Stomach (tissue), 19 donors: ENCODE measurements at places on chromosomes 12 and 14.

DNA sequence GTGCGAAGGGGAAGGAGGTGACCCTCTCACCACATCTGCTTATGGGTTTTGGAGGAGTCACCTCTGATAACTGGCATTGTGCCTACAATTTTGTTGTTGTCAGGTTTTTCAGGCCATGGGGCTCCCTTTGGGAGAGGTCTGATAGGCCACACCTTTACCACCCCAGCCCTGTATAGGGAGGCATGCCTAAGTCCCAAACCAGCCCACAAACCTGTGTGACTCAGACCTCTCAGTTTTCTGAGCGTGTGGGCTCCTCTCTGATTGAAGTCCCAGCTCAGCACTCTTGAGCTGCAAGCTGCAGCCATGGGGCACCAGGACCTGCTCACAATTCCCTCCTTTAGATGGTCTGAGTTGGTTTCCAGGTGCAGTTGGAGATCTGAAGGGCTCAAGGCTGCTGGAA is 1429.3 kb upstream of the TMEM132C start:
- DNase-seq, result no peak
- no peak overlapping the region for H3K27ac ChIP-seq
- no peaks in the 10 kb centered on the region for H3K27me3 ChIP-seq
- H3K4me3 ChIP-seq, result no peak overlapping the region
- H3K36me3 ChIP-seq, result no peaks in the 10 kb centered on the region
- H3K4me1 ChIP-seq, result no peaks in the 10 kb centered on the region

- H3K4me1 ChIP-seq, result peaks cover 1% of the 10 kb centered on the region
- H3K27ac ChIP-seq, result no peak overlapping the region
- no peak overlapping the region for H3K4me3 ChIP-seq
- no peak for DNase-seq
These were observed 77.2 kb downstream of the FERMT2 start for GRCh38 chr14:52873694-52874093.

DNA sequence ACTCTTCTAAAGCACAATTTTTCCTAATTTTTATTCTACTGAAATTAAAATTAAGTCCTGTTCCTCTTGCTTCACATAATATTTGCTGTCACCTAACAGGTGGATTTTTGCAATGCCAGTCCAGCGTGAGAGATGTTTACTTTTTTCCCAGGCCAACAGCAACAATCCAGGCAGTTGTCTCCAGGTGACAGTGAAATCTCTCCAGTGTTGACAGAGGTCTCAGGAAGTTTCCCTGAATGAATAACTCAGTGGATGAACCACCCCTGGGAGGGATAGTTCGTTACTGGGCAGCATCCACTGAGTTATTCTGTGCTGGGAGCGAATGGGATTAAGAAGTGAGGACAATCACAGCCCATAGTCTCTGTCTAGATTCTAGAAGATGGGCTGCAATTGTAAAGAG is 7.1 kb upstream of the NT5DC3 start:
- H3K27ac ChIP-seq, result no peak overlapping the region
- H3K27me3 ChIP-seq, result no peaks in the 10 kb centered on the region
- H3K36me3 ChIP-seq, result no peaks in the 10 kb centered on the region
- no peak overlapping the region for H3K4me3 ChIP-seq
- peak; percentile 54 for DNase-seq

GRCh38 chr12:102281231-102281630 is 83.6 kb upstream of the PMCH start:
- H3K27me3 ChIP-seq, result no peaks in the 10 kb centered on the region
- H3K4me3 ChIP-seq, result no peak overlapping the region
- no peaks in the 10 kb centered on the region for H3K4me1 ChIP-seq
- no peaks in the 10 kb centered on the region for H3K36me3 ChIP-seq
- DNase-seq, result no peak

DNA sequence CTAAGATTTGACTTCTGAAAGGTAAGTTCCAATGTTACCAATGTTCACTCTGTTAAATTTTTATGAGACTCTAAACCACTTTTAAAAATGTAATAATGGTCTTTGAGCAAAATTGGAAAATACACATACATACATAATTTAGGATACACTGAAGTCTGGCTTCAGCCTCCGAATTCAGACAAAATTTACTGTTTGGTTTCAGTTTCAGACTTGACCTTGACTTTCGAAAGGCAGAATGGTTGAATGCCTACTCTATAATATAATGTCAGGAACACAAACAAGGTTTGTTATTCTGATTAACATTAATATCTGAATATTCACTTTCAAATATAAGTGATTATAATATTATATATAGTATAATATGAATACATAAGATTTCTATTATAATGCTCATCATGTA is 74.1 kb upstream of the KRAS start:
- no peaks in the 10 kb centered on the region for H3K4me1 ChIP-seq
- H3K4me3 ChIP-seq, result no peak overlapping the region
- no peaks in the 10 kb centered on the region for H3K27me3 ChIP-seq
- DNase-seq, result no peak

GRCh38 chr12:128867466-128867865 is 14.2 kb downstream of the GLT1D1 start:
- no peak for DNase-seq
- no peaks in the 10 kb centered on the region for H3K36me3 ChIP-seq
- no peak overlapping the region for H3K27ac ChIP-seq
- H3K4me3 ChIP-seq, result no peak overlapping the region
- no peaks in the 10 kb centered on the region for H3K4me1 ChIP-seq

- peaks cover 11% of the 10 kb centered on the region for H3K4me1 ChIP-seq
- no peaks in the 10 kb centered on the region for H3K36me3 ChIP-seq
- H3K4me3 ChIP-seq, result peak within 1 kb of the TSS; percentile 76
- peak within 1 kb of the TSS; percentile 77 for H3K27ac ChIP-seq
These were observed at the start of gene ACOT6 for GRCh38 chr14:73612339-73613045. ACOT6 (plus strand) TSS chr14:73612517; CDS start chr14:73612572, 55 bp downstream.

DNA sequence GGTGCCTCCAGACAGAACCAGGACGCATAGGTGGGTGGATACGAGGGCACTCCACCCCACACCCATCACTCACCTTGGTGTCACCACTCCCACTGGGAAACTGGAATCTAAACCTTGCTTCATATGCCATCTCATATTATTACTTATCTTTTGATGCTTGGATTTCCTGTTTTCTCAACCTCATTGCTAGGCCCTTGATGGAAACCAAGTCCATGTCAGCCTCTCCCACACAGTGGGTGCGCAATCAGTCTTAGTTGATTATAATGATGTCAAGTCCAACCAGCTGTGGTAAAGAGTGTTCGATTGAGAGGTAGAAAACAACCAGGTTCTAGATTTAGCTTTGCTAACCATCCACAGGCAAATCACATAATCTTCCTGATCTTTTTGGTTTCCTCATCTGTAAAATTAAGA is 584 bp upstream of the DDHD1 start:
- peaks cover 17% of the 10 kb centered on the region for H3K4me1 ChIP-seq
- H3K27me3 ChIP-seq, result no peaks in the 10 kb centered on the region
- no peaks in the 10 kb centered on the region for H3K36me3 ChIP-seq
- DNase-seq, result no peak
- peak overlapping the region; percentile 91 for H3K4me3 ChIP-seq

GRCh38 chr12:53231671-53231920 is 413 bp downstream of the RARG start:
- H3K4me1 ChIP-seq, result peaks cover 44% of the 10 kb centered on the region
- H3K4me3 ChIP-seq, result peak overlapping the region; percentile 57
- H3K27ac ChIP-seq, result peak overlapping the region; percentile 89

DNA sequence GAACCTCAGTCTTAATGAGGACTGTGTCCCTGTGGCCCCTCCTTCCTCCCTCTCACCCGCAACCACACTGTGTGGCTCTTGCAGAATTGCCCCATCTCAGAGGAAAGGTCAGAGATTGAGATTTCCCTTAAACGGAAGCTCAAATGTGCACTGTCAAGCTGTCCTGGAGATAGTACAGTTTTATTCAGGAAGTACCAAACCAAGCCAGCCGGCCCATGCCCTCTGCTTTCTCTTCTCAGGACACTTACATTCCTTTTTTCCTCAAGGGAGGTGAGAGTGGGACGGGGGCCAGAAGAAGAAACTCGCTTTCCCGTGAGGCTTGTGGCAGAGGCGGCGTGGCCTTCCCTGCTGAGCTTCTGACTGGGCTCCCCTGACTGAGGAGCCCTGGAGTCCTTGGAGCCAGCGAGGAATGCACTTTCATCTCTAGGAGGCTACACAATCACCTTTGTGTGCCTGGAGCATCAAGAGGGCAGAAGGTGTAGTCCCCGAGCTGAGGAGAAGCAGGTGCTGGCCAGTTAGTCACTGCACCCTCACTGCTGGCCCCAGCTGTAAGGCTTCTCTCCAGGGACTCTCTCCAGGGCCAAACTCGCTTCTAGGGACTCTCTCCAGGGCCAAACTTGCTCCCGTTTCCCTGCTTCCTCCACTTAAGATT is 24.1 kb upstream of the ATP2A2 start:
- no peak for DNase-seq
- H3K4me1 ChIP-seq, result peaks cover 15% of the 10 kb centered on the region
- H3K27ac ChIP-seq, result peak overlapping the region; percentile 28
- H3K27me3 ChIP-seq, result no peaks in the 10 kb centered on the region
- no peaks in the 10 kb centered on the region for H3K36me3 ChIP-seq

DNA sequence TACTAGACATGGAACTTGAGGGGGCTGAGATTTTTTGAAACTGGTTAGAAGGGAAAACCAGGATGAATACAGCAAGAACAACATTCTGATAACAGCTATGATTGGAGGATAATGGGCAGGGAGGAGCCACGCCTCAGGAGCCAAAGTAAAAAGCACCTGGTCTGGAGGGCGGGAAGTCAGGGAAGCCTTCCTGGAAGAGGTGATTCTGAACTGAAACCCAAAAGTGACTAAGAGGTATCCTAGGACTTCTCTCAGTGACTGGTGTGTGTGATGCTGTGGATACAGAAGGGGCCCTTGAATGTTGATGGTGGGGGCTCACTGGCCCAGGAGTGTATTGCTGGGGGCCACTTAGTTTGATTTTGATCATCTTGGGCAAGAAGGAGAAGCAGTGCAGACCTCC is 18.8 kb upstream of the GPR68 start:
- H3K4me1 ChIP-seq, result peaks cover 18% of the 10 kb centered on the region
- DNase-seq, result no peak
- H3K36me3 ChIP-seq, result no peaks in the 10 kb centered on the region
- H3K4me3 ChIP-seq, result peak overlapping the region; percentile 46

DNA sequence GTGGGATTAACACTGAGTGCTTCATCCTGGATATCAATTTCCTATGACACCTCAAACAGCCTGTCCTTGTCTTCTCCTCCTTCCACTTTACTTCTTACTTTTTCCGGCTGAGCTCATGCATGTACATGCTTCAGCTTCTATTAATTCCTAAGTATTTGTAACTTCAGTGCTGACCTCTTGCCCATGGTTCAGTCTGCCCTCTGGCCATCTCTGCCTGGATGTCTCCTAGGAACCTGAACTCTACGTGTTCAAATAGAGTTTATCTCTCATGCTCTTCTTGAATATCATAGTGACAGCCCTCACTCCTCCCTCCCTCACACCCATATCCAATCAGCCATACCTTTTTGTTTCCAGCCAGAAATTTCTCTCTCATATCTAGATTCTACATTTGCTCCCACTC is 141.6 kb downstream of the ATP23 start:
- H3K4me3 ChIP-seq, result no peak overlapping the region
- no peaks in the 10 kb centered on the region for H3K36me3 ChIP-seq
- no peaks in the 10 kb centered on the region for H3K27me3 ChIP-seq
- no peaks in the 10 kb centered on the region for H3K4me1 ChIP-seq
- no peak overlapping the region for H3K27ac ChIP-seq

DNA sequence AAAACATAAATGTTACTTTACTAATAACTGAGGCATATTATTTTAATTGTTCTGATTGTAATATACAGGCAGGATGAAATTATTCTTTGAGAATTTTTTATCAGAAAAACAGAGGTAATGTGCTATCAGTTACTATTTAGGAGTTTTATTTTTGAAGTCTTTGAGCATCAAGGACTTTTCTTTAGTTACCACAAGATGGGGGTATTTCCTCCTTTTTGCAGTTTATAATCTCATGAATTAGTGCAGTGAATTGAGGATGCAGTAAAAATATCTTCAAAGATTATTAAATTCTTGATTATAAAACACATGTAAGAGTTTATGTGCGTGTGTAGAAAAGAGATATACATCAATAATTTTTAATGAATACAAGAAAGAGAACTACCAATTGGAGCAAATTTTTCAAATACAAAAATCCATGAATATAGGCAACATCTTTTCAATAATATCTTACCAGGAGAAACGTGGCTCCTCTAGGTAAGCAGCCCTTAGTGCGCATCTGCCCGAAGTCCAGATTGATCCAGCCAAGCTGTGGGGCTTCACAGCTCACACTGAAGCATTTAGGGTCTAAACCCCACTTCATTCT is 71.6 kb downstream of the ERGIC2 start:
- no peak overlapping the region for H3K4me3 ChIP-seq
- H3K36me3 ChIP-seq, result no peaks in the 10 kb centered on the region
- no peaks in the 10 kb centered on the region for H3K4me1 ChIP-seq
- H3K27me3 ChIP-seq, result no peaks in the 10 kb centered on the region
- H3K27ac ChIP-seq, result no peak overlapping the region

- H3K4me3 ChIP-seq, result no peak overlapping the region
- H3K4me1 ChIP-seq, result no peaks in the 10 kb centered on the region
- H3K36me3 ChIP-seq, result no peaks in the 10 kb centered on the region
- DNase-seq, result no peak
These were observed 16.2 kb upstream of the SPTSSA start for GRCh38 chr14:34478261-34478660.

GRCh38 chr12:15910864-15911721 is at the start of gene DERA:
DERA (plus strand) TSS chr12:15911332; CDS start chr12:15911384, 52 bp downstream.
- no peaks in the 10 kb centered on the region for H3K27me3 ChIP-seq
- peak; percentile 94 for DNase-seq
- H3K27ac ChIP-seq, result peak within 1 kb of the TSS; percentile 95
- H3K36me3 ChIP-seq, result peaks cover 13% of the 10 kb centered on the region
- peaks cover 7% of the 10 kb centered on the region for H3K4me1 ChIP-seq
- H3K4me3 ChIP-seq, result peak within 1 kb of the TSS; percentile 59

- H3K36me3 ChIP-seq, result no peaks in the 10 kb centered on the region
- H3K4me3 ChIP-seq, result no peak overlapping the region
- peaks cover 13% of the 10 kb centered on the region for H3K4me1 ChIP-seq
- DNase-seq, result no peak
- no peak overlapping the region for H3K27ac ChIP-seq
- H3K27me3 ChIP-seq, result peaks cover 16% of the 10 kb centered on the region
These were observed 167.2 kb downstream of the ADCK1 start for GRCh38 chr14:77967110-77967509.

- H3K4me1 ChIP-seq, result peaks cover 66% of the 10 kb centered on the region
- peaks cover 76% of the 10 kb centered on the region for H3K36me3 ChIP-seq
- no peaks in the 10 kb centered on the region for H3K27me3 ChIP-seq
- H3K27ac ChIP-seq, result peak overlapping the region; percentile 88
These were observed 9.2 kb upstream of the PNMA1 start for GRCh38 chr14:73723406-73723796.

GRCh38 chr14:79916281-79916680 is 295.0 kb downstream of the DIO2 start:
- no peaks in the 10 kb centered on the region for H3K36me3 ChIP-seq
- no peak overlapping the region for H3K27ac ChIP-seq
- no peak for DNase-seq
- no peaks in the 10 kb centered on the region for H3K4me1 ChIP-seq
